ENCODE measurements at places on chromosomes 5 and 9.

DNA sequence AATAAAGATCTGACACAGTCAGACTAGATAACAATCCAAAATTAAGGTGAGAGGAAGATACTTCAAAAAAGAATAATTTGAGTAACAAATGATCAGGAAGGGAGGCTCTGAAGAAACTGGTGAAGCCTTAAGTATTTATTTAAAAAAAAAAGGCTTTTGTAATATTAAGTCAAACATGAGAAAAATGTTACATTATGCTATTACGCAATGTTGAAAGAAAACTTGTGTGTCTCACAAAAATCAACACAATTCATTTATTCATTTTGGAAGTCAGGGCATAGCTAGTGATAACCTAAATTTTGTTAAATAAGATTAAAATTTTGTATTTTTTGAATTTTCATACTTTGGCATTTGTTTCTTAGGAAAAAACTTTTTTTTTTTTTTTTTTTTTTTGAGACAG lies 28.2 kb downstream of the WDR41 start:
- no peak for DNase-seq

DNA sequence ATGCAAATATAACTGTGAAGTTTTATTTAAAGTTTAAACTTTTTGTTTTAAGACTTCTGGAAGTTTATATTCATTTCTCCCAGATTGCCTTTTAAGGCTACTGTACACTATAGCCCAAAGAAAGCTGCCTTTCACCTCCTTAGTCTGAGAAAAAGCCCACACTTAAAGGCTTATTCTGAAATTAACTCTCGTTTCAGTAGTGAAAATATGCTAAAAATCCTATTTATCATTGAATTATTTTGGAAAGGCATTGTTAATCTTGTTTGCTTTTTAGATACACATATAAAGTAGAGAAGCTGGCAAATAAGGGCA lies 3.3 kb upstream of the PURA start:
- no peak for DNase-seq

DNA sequence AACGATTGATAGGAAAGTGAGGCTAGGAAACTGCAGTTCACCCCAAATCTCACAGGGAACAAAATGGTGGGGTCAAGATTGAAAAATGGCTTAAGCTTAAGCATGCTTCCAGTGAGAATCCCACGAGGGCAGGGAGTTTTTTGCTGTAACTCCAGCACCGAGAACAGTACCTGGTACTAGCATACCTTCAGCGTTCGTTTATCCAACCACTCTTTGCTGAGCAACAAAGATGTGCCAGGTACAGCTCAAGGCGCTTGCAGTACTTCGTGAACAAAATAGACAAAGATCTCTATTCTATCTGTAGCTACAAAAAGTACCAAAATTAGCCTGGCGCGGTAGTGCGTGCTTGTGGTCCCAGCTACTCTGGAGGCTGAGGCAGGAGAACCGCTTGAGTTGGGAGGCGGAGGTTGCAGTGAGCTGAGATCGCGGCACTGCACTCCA lies 778 bp upstream of the PPP6C start:
- DNase-seq = no peak

- no peak for DNase-seq
Observed at GRCh38 chr5:72280581-72281069, 39.4 kb downstream of the MRPS27 start.

GRCh38 chr5:87722286-87722685 lies 309.6 kb upstream of the CCNH start:
- no peak for DNase-seq

DNA sequence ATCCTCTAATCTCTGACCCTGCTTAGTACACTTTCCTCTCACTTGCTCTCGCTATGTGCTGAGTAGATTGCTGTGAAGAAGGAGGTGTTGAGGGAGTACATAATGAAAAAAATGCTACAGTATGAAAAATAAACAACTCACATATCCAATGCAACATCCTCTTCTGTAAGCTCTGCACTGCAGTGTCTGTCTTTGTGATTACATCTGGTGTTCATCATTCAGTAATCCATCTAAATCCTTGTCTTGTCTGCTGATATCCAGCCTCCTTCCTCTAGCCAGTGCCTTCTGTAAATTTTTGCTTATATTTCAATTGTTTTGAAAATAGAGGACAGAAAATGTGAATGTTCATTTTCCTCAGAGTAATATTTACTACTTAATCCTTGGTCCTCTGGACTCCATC lies 57.4 kb upstream of the CDH12 start:
- no peak for DNase-seq

- no peak for DNase-seq
Observed at GRCh38 chr5:56116599-56117141, 116.5 kb downstream of the ANKRD55 start.

DNA sequence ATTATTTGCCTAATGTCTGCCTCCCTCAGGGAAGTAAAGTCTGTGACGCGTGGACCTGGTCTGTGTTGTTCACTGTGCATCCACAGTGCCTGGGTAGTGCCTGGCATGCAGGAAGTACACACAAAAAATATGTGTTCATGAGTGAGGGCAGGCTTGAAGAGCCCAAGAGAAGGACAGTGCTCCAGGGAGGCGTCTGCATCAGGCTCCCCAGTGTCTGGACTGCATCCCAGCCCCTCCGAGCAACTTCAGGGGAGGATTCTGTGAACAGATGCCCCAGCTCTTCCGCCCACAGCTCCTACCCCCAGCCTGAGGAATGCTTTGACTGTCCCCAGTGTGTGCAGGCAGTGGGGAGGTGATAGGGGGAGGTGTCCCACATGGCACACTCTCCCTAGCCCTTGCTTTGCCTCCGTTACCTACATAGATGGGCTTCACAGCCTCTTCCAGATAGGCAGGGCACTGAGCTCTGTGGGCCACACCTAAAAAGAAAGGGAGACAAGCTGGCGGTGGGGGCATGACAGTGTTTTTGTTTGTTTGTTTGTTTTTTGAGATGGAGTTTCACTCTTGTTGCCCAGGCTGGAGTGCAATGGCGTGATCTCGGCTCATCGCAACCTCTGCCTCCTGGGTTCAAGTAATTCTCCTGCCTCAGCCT lies 25.4 kb downstream of the IRF1 start:
- DNase-seq = no peak

DNA sequence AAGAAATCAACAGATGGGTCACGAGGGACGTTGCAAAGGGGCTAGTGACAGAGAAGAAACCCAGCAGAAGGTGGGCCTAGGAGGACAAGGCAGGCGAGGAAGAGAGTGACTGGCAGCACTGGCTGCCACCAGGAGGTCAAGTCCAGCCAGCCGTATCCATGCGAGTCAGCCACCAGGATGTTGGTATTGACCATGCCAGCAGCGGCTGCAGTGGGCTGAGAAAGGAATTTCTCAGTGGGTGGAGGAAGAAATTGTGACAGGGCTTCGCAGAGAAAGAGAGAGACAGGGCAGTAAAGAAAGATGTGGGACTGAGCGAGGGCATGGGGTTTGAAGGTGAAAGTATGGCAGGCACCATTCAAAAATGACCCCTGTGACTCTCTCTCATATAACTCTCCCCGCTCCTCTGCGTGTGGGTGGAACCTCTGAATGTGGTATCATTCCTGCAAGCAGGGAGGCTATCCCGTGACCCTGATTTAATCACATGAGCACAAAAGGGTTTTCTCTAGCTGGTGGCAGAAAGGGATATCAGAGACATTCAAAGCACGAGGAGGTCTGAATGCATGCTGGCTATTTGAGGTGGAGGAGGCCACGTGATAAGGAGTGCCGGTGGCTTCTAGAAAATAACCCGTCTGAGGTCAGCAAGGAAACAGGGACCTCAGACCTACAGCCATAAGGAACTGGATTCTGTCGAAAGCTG lies 45.4 kb upstream of the FBXW11 start:
- DNase-seq = no peak

DNA sequence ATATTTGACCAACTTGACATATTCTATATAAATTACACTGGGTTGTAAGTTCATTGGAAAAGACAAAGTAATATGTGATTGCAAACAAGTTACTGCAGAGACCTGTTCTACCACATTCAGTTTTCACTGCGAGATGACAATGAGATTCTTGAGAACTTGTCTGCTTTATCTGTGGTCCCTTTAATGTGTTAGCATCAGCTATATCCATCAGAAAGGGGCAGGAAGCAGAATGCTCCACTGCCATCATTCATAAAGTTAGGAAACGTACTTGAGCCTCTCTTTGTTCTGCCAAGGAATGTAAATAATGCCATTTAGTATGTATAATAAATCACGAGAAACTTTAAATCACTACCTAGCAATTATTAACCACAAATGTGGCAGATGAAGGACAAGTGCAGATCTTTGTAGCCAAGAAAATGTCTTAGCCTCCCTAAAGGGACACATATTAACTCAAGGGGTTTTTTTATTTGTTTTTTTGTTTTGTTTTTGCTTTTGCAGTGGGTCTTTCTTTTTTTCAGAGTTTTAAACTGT lies 59.4 kb downstream of the GIN1 start:
- no peak for DNase-seq

DNA sequence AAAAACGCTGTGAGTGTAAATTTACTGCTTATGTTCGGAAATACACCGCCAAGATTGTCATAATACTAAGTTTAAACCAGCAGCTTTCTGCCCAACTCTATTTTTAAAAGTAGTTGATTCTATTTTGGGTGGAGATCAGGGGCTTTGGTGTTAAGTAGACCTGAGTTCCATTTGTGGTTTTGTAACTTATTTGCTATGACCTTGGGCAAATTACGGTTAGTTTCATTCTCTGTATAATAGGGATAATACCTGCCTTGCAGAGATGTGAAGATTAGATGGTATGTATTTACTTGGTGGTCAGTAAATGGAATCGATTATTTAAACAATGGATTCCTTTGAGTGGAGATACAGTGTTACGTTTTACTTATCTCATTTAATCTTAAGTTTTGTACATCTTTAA lies 1.6 kb downstream of the RAD23B start:
- no peak for DNase-seq

DNA sequence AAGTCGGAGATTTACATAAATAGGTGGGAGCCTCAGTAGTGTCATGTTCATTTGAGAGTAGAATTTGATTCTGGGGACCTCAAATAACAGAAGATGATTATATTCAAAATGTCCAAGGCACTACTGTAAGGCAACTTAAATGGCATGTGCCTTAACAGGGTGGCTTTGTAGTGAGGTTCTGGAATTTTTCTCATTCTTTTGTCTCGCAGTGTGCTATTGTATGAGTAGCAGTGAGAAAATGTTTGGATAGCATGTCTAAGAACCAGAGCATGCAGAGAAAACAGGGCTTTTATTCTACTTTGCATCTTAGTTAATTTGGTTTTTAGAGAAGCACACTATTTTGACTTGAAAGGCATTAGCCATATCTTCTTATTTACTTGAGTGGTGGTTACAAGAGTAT lies 25.0 kb downstream of the MAST4 start:
- no peak for DNase-seq

- no peak for DNase-seq
Observed at GRCh38 chr5:122077366-122078115, 518 bp downstream of the LOX start.

DNA sequence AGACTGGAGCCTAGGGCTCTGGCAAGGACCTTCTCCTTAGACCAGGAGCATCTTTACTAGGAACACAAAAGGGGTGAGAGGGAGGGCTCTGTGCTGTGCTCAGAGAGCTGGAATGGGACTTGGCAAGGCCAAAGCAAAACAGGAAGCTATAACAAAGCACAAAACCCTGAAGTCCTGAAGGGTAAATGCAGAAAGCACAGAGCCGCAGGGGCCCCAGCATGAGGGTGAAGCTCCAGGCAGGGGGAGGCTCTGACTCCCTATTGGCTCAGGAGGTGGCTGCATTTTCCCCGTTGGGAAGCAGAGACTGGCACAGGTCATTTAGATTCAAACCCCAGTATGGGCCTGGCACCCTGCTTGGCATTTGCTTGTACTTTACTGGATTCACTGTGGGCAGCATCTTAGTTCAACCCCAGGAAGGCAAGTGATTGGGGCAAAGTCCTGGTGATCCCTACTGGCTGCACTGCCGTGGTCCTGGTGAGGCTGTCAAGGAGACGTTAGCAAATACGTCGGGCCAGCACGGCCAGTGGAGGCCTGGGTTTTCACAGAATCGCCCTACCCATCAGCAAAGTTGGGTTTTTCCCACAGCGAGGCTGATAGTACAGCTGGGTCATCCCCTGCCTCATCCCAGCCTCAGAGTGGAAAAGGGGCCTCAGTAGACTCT lies 46.3 kb downstream of the GGTA1 start:
- no peak for DNase-seq

GRCh38 chr9:111501005-111501562 lies 16.9 kb upstream of the ECPAS start:
- no peak for DNase-seq

DNA sequence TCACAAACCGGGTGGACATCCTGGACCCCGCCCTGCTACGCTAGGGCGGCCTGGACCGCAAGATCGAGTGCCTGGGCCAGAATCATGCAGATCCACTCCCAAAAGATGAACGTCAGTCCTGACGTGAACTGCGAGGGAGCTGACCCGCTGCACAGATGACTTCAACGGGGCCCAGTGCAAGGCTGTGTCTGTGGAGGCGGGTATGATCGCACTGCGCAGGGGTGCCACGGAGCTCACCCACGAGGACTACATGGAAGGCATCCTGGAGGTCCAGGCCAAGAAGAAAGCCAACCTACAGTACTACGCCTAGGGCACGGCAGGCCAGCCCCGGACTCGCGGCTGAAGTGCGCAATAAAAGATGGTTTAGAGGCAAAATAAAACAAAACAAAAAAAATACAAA lies 5.2 kb downstream of the SAXO1 start:
- no peak for DNase-seq

DNA sequence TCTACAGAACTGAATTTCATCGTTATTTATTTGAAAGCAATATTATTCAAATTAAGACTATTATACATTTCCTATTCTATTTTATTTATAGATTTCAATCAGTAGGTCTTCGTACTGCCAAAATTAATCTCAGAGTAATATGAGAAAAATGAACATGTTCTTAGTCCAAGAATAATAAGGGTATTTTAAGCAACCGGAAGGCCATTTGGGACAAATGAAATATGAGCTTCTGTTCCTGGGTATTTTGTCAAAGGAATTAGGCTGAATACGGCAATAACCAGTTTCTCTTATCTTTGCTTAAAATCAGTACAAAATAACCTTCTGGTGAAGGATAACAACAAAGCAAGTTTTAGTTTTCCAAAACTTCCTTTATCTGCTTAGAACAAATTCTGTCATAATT lies 410.3 kb upstream of the PRR16 start:
- no peak for DNase-seq

GRCh38 chr9:136820971-136821825 lies 13.4 kb downstream of the RABL6 start:
- no peak for DNase-seq

DNA sequence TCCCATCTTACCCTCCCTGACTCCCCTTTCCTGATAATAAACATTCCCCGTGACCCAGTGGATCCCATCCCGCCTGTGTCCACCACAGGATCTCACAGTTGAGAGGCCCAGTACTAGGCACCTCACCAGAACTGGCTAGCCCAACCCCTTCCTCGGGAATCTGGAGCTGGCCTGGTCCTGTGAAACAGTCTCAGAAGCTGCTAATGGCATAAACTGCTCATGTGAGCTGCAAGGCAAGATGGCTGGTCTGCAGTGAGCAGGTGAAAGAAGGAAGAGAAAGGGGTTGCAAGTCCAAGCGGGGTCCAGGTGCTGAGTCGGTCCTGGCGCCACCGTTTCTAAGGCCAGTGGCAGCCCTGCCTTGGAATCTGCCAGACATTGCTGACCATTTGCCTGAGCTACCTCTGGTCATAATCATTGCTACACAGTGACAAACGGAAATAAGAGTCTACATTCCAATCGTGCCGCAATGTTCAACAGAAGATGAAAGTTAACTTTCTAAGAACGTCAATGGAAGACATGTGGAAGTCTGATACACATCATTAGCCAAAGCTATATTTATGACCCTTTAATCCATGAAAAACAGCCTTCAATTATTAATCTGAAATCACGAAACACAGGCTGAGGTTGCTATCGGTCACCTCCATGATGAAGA lies 33.7 kb downstream of the DNAH5 start:
- no peak for DNase-seq

GRCh38 chr5:66587771-66588170 lies 8.4 kb upstream of the MAST4 start:
- DNase-seq = no peak
